ENCODE measurements at places on chromosomes 6 and 20. TPM values are rescaled to one million over a fixed set of nuclear protein-coding genes. Genes with fewer than 3 reads are reported as not detected.

DNA sequence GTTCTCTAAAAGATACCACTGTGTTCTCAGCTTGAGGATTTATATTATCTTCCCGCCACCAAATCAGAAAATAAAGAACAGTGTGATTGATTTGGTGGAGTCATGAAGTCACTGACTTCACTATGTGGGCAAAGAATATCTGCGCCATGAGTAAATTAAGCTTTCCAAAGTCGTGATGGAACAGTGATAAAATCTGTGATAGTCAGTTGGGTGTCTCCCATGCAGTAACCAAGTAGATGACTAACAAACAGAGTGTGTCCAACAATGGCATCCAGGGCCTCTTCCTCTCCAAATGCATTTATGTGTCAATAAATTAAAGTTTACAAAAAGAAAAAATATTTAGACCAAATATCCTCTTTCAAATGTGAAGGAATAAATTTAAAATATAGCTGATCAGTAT lies 87.0 kb upstream of the DST start:
- H3K4me3 ChIP-seq: no peak overlapping the region
- no peaks in the 10 kb centered on the region for H3K36me3 ChIP-seq
- no peak for DNase-seq

DNA sequence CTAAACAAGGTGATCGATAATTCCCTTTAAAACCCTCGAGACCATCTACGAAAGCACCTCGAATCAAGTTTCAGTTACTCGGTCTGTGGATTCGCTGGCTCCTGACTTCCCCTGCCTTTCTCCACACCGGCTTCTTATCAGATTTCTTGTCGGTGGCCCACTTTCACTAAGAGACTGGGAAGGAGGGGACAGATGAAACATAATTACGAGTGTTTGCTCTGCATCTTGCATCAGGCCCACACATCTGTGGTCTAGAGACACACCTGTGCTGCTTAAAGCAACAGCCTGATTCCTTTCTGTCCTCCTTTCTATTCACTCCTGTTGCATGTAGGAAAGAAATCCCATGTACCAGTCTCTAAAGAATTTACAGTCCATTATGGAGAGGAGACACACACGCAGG lies 37.7 kb downstream of the INSM1 start:
- H3K4me1 ChIP-seq: no peaks in the 10 kb centered on the region
- no peak overlapping the region for H3K4me3 ChIP-seq
- no peaks in the 10 kb centered on the region for H3K36me3 ChIP-seq
- no peaks in the 10 kb centered on the region for H3K27me3 ChIP-seq
- no peak overlapping the region for H3K27ac ChIP-seq

DNA sequence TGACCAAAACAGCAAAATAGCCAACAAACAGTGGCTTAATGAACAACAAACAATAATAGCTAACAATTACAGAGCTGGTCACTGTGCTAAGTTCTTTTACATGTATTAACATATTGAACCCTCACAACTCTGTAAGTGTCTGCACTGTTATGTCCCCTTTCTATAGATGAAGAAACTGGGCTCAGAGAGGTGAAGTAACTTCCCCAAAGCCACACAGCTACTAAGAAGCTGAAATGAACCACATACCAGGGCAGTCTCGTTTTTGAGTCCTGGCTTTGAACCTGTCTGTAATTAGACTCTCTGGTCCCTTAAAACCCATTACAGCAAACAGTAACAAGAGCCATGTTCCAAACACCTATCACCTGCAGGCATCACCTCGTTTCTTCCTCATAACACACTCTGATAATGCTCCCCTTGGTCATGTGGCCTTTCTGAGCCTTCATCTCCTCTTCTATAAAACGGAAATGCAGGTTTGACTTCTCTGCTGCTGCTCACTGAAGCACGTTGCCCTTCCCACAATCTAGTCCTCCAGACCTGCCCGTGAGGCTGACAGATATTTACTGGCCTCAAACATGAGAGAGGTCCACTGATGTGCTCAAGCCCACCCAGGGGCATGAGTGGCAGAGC lies 23.3 kb downstream of the KCNK15 start:
- H3K27ac ChIP-seq: no peak overlapping the region
- H3K27me3 ChIP-seq: peaks cover 32% of the 10 kb centered on the region
- DNase-seq: no peak
- no peaks in the 10 kb centered on the region for H3K4me1 ChIP-seq
- H3K36me3 ChIP-seq: no peaks in the 10 kb centered on the region

- no peaks in the 10 kb centered on the region for H3K36me3 ChIP-seq
- H3K4me3 ChIP-seq: peak overlapping the region; percentile 62
- H3K27me3 ChIP-seq: peaks cover 22% of the 10 kb centered on the region
These were observed 61.3 kb upstream of the EPB41L1 start for GRCh38 chr20:36093025-36093803.

The JPH2 gene
- total RNA-seq: 24.3 TPM
